ENCODE measurements at places on chromosomes 3 and 15.

DNA sequence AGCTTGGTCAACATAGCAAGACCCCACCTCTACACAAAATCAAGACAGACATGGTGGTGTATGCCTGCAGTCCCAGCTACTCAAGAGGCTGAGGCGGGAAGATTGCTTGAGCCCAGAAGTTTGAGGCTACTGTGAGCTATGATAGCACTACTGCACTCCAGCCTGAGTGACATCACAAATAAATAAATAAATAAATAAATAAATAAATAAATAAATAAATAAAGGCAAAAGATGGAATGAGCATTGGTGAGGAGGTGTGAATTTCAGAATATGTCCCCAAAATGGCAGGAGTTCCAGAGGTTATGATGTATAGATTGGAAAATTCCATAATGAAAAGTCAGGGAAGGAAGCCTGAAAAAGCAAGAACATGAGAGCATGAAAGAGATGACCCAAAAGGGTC, 249.9 kb downstream of the MEX3B start:
- DNase-seq: no peak

GRCh38 chr3:140205598-140205997, 270.6 kb downstream of the CLSTN2 start:
- DNase-seq: no peak

DNA sequence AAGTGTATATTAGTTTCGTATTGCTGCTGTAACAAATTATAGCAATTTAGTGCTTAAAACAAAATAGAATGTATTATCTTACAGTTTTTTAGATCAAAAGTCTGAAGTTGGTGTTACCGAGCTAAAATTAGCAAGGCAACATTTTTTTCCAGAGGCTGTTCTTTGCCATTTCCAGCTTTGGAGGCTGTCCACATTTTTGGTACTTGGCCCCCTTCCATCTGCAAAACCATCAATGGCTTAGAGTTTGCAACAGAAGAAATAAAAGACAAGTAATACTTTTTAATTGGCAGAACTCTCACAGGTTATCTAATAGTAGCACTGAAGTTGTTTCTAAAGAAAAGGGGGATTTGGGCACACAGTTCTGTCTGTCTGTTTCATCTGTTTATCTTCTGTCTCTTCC, 1248.5 kb downstream of the ROBO1 start:
- DNase-seq: no peak

DNA sequence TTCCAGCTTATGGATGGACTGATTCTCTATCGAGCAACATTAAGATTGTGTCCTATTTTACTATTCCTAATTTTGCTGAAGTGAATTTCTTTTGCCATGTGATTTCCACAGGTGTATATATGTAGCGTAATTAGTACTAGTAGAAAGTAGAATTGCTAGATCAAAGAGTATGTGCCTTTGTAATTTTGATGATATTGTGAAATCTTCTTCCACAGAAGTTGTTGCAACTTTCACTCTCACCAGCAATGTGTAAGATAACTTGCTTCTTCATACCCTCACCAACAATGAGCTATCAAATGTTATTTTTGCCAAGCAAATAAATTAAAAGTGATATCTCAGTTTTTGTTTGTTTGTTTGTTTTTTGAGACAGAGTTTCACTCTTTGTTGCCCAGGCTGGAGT, 5.4 kb downstream of the PGBD4 start:
- DNase-seq: no peak

DNA sequence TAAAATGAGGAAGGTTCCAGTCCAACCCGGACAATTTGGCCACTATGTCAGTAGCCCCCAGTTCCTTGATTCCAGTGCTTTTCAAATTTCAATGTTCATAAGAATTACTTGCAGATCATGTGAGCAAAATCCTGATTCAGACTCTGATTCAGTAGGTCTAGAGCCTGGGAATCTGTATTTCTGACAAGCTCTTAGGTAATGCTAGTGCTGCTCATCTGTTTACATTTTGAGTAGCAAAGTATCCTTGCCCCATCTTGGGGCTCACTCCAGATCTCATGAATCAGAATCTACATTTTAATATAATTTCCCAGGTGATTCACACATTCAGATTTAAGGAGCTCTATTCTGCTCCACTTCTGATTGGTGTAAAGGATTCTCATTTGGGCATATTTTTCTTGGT, 142.0 kb downstream of the NAALADL2 start:
- no peak for DNase-seq

DNA sequence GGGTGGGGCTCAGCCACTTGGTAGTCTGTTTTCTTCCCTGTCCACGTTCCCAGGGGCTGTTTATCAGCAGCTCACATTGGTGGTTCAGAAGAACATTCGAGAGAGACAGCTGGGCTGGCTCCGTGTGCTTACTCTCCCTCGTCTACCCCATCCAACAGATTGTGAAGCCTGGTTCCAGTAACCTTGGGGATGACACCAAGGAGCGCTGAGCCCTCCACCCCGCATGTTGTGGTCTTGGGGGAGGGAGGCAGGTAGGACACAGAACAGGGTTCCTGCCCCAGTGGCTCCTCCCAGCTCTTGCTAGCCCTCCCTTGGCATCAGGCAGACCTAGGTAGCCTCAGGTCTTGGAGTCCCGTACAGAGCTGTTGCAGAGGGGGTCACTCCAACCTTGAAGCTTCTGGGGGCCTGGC, 33.1 kb downstream of the KLF13 start:
- DNase-seq: no peak

DNA sequence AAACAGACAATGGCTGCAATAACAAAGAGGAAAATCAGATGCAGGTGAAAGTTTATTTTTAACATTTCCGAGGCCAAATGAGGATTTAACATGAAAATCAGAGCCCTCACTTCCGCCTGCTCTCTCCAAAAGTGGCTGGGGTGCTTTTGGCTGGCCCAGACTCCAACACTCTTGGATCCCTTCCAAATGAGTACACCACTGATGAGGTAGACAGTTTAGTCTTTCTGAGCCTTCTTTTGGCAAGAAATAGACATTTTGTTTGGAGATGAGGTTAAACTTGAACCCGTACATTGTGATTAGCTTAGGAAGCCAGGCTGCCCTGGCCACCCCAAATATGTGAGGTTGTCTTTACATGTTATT, 51.0 kb upstream of the TRA2B start:
- DNase-seq: no peak

DNA sequence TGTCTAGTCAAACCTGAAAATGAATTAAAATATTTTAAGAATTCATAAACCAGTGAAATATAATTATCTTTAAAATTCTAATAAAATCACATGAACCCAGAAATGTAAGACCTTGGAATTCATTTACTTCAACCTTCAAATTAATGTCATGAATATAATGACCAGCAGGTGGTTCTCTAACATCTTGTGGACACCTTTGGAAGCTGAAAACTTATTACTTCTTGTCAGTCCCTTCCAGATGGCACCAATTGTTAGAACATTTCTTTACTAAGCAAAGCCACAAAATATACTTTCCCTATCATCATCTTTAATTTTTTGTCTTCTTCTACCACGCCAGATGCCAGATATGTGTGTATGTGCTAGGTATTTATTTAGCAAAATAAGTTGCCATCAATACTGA, 240.0 kb downstream of the MBNL1 start:
- DNase-seq: no peak

- no peak for DNase-seq
These were observed 133.8 kb downstream of the PDCD6IP start for GRCh38 chr3:33932010-33932764.

GRCh38 chr3:103894162-103894822, 1459.5 kb downstream of the ZPLD1 start:
- no peak for DNase-seq

GRCh38 chr3:43411429-43411828, 125.1 kb downstream of the SNRK start:
- DNase-seq: no peak

DNA sequence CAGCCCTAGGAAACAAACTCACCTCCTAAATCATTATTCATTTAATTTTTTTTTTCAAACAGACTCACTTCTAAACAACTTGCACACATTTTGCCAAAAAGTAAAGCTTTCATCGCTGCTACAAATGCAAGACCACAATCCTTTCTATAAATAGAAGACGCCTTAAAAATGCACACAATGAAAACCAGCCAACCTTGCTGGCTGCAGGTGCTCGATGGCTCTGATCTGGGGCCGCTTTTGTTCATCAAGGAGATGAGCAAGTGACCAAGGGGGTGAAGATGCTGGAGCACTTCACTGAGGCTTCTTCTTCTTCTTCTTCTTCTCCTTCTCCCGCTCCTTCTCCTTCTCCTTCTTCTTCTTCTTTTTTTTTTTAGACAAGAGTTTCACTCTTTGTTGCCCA, 12.7 kb upstream of the SLC6A6 start:
- DNase-seq: no peak

Measured in NCI-H1694 (cell line).